ENCODE measurements at places on chromosomes 7 and 10.

DNA sequence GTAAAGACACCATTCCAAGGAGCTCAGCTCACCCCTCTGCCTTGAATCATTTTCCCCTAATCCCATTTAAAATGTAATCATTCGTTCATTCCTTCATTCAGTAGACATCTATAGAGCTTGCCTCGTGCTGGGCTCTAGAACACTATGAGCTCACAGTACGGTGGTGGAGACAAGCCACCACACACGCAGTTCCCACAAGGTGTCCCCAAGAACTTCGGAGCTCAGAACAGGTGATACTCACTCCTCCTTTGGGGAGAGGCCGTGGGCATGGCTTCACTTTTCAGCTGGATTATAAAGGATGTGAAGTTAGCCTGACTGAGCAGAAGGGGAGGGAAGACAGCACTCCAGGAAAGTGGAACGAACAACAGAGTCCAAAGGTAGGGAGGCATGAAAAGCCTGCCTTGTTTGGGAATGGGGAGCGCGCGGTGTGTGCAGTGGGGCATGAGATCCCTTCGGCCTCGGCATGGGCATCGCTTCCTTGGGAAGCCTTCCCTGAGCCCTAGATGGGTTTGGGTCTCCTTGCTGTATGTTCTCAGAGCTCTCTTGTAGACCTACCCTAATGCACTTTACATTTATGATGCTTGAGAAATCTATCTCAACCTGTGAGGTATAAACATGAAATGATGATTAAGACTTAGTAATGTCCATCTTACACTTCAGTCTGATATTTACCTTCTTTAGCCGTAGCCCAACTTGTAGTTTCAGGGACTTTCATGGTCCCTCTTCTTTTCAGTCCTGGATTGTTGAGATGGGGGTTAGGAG lies 809 bp upstream of the OGA start:
- no peak for DNase-seq

GRCh38 chr10:7986851-7987250 lies 67.6 kb upstream of the GATA3 start:
- DNase-seq, result no peak

DNA sequence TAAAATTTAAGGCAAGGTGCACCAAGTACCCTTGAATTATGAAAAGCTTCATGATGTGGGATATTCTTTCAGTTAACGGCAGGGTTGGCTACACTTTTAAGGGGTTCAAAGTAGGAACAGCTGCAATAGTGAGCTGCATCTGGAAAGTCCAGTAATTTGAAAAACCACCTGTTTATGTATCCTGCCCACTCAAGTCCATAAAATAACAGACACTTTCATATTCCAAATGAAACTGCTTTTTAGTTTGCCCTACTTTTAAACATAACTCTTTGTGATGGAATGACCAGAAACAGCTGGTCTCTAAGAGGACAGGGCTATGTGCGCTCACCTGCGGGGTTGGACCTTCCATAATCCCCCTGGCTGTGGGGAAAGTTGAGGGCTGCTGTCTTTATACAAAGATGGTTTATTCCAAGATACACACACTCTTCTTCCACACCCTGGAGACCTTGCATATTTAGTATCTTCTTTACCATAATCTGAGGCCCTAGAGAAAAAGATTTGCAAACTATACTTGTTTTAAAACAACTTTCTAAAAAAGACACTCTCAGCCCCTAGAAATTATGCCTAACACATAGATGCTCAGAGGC lies 7.4 kb downstream of the CAV1 start:
- DNase-seq, result no peak

GRCh38 chr10:50928190-50928552 lies 42.7 kb upstream of the A1CF start:
- DNase-seq, result no peak

GRCh38 chr7:72272479-72272878 lies 139.7 kb downstream of the CALN1 start:
- DNase-seq, result no peak

DNA sequence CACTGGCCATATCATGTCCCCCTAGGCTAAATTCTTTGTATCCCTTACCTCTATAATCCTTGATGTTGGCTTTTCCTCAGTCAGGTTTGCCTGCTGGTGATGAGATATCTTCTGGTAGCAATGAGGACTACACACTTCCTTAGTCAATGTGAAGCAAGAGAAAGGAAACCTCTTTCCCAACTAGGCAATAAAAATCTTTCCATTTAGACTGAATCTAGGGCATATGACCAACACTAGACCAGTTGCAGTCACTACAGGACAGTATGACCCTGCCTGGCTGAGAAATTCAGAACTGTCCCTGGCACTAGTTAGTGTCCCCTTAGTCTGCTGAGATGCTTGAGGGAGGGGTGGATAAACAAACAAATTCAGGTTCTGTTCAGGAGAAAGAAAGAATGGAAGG lies 142.6 kb downstream of the RNLS start:
- no peak for DNase-seq

- DNase-seq, result no peak
Measured at GRCh38 chr7:86908948-86909347, 150.5 kb downstream of the ELAPOR2 start.

- no peak for DNase-seq
Measured at GRCh38 chr10:112137154-112137987, 46.2 kb downstream of the GPAM start.

DNA sequence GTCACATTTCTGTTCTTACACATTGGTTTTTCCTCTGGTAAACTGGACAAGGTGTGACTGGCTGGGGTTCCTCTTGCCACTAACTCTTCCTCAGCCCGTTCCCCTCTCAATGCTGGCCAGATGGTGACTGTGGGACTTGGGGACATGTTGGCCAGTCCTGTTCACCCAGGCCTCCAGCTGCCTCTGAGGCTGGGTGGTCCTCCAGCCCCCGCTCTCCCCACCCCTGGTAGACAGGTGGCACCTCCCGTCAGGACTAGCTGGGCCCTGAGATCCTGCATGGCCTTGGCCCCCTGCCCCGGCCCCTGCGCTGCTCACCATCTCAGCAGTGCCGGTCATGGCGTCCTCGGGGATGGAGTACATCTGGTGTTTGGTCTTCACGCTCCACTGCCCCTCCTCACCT lies 10.8 kb upstream of the MYL7 start:
- no peak for DNase-seq

GRCh38 chr10:93816123-93816747 lies 58.5 kb downstream of the LGI1 start:
- peak; percentile 38 for DNase-seq

GRCh38 chr7:105389088-105389650 lies 448 bp upstream of the SRPK2 start:
- DNase-seq, result no peak

GRCh38 chr7:141600168-141601006 lies 49.2 kb downstream of the AGK start:
- DNase-seq, result no peak

DNA sequence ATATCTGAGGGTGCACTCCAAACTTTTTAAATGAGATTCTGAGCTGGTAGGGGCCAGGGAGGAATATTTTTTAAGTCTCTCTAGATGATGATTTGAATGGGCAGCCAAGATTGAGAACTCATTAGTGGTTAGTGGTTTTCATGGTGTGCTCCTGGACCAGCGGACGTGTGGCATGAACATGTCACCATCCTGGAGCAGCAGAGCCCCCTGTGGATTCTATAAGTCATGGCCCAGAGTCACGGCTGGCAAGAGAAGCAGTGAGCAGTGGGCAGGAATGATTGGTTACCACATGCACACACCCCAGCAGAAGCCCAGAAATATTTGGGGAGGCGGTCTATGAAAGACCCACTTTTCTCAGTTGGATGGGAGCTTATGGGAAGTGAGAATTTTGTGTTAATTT lies 21.2 kb upstream of the UCN3 start:
- no peak for DNase-seq

- peak; percentile 48 for DNase-seq
Measured at GRCh38 chr7:6226194-6226799, 46.1 kb downstream of the CYTH3 start.

GRCh38 chr10:6230315-6230714 lies 27.6 kb downstream of the PFKFB3 start:
- DNase-seq, result no peak

DNA sequence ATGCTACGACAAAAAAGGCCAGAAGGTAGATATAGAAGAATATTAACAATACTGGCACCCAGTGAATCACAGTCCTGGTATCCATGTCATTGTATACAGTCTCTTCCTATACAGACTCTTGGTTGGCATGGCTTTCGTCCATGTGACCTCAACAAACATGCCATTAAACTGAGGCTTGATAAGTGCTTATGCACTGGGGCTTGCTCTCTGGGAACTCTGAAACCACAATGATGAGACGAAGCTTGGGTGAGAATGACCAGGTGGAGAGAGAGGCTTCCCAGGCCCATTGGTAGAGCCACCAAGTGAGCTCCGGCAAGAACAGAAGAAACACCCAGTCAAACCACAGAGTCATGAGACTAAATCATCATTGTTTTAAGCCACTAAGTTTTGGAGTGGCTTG lies 33.2 kb downstream of the PNPLA8 start:
- no peak for DNase-seq

GRCh38 chr10:95987685-95988426 lies 55.5 kb upstream of the CCNJ start:
- DNase-seq, result no peak

GRCh38 chr7:121714559-121715303 lies 158.2 kb upstream of the PTPRZ1 start:
- no peak for DNase-seq

- DNase-seq, result no peak
Measured at GRCh38 chr10:97058521-97058920, 127.2 kb downstream of the SLIT1 start.

GRCh38 chr7:103919272-103919868 lies 70.1 kb downstream of the RELN start:
- DNase-seq, result no peak

- DNase-seq, result no peak
Measured at GRCh38 chr10:1356349-1356748, 300.2 kb downstream of the WDR37 start.

GRCh38 chr7:88226886-88227516 lies 7.2 kb upstream of the SRI start:
- no peak for DNase-seq

- no peak for DNase-seq
Measured at GRCh38 chr7:120856621-120857352, 1.2 kb downstream of the TSPAN12 start.

- no peak for DNase-seq
Measured at GRCh38 chr7:28301148-28301641, 111.1 kb upstream of the CREB5 start.

- DNase-seq, result no peak
Measured at GRCh38 chr7:1237704-1238255, 5.1 kb downstream of the UNCX start.

GRCh38 chr7:73820013-73820412 lies 10.8 kb upstream of the CLDN4 start:
- DNase-seq, result no peak

- DNase-seq, result no peak
Measured at GRCh38 chr10:29465384-29465783, 169.4 kb downstream of the SVIL start.

All from AG09309 (cell line).